ENCODE measurements at places on chromosomes 12 and 14. TPM values are rescaled to one million over a fixed set of nuclear protein-coding genes. Genes with fewer than 3 reads are reported as not detected.

DNA sequence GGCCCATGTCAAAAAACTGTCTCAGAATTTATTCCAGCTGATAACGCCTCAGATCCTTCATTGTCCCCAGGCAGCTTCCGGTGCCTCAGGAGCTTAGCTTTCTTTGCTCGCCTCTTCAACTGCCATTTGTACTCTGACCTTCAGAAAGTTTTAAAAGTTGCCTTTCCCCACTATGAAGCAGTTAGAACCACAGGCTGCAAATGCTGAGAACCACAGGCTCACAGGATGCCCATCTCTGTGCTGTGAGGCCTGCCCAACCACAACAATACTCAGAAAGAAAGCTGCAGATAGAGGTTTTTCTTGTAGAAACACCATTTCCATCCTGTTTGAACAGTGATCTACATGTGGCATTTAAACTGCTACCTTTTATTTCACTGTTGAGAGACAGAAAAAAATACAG is 131.1 kb downstream of the PRKCH start:
- peaks cover 5% of the 10 kb centered on the region for H3K36me3 ChIP-seq
- H3K27me3 ChIP-seq, result no peaks in the 10 kb centered on the region
- no peak overlapping the region for H3K4me3 ChIP-seq
- H3K4me1 ChIP-seq, result no peaks in the 10 kb centered on the region
- no peak overlapping the region for H3K27ac ChIP-seq

GRCh38 chr12:31951008-31951407 is 8.2 kb upstream of the RESF1 start:
- H3K36me3 ChIP-seq, result no peaks in the 10 kb centered on the region
- no peaks in the 10 kb centered on the region for H3K4me1 ChIP-seq
- DNase-seq, result no peak
- no peak overlapping the region for H3K4me3 ChIP-seq
- H3K27ac ChIP-seq, result no peak overlapping the region

- H3K27me3 ChIP-seq, result no peaks in the 10 kb centered on the region
- no peak for DNase-seq
- no peak overlapping the region for H3K4me3 ChIP-seq
- no peak overlapping the region for H3K27ac ChIP-seq
- peaks cover 3% of the 10 kb centered on the region for H3K4me1 ChIP-seq
Measured at GRCh38 chr14:80215756-80216581, 4.7 kb upstream of the DIO2 start.

KRT85 gene
- not detected for total RNA-seq

DNA sequence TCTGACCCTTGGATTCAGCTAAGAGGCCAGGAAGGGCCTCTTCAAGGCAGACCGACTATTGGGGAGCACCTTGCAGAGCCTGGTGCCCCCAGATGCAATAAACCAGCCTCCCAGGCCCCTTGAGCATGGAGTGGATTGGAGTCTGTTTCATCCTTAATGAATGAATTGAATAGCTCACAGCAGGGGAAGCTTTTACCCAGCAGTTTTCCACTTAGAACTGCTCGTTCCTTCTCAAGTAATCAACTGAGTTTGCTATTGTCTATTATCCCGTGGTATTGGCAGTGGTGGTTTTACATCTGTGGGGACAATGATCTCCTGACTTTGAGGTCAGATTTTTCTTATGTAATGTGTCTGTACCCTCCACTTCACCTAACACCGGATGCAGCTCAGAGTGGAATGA is 197.6 kb downstream of the AACS start:
- no peaks in the 10 kb centered on the region for H3K27me3 ChIP-seq
- H3K36me3 ChIP-seq, result no peaks in the 10 kb centered on the region
- no peaks in the 10 kb centered on the region for H3K4me1 ChIP-seq

GRCh38 chr12:91307957-91308670 is 125.5 kb upstream of the DCN start:
- no peak overlapping the region for H3K4me3 ChIP-seq
- no peak for DNase-seq

BDKRB1 gene
- not detected for total RNA-seq

GRCh38 chr12:4720637-4720995 is 416 bp downstream of the GALNT8 start:
- H3K36me3 ChIP-seq, result no peaks in the 10 kb centered on the region
- H3K4me3 ChIP-seq, result no peak overlapping the region
- DNase-seq, result no peak
- H3K4me1 ChIP-seq, result no peaks in the 10 kb centered on the region
- no peak overlapping the region for H3K27ac ChIP-seq
- no peaks in the 10 kb centered on the region for H3K27me3 ChIP-seq

- H3K4me1 ChIP-seq, result peaks cover 11% of the 10 kb centered on the region
- no peak overlapping the region for H3K27ac ChIP-seq
- DNase-seq, result no peak
- H3K4me3 ChIP-seq, result no peak overlapping the region
- H3K36me3 ChIP-seq, result no peaks in the 10 kb centered on the region
Measured at GRCh38 chr12:93589081-93589480, 16.6 kb downstream of the SOCS2 start.

Measured in left lung (tissue), 14 donors.